ENCODE measurements at places on chromosomes 3 and 15.

- no peak for DNase-seq
These were observed 24.1 kb upstream of the MRPL3 start for GRCh38 chr3:131526801-131527347.

- no peak for DNase-seq
These were observed 270.9 kb upstream of the CCDC54 start for GRCh38 chr3:107106316-107106715.

GRCh38 chr3:64214381-64215018 is 10.8 kb downstream of the PRICKLE2 start:
- DNase-seq: no peak

DNA sequence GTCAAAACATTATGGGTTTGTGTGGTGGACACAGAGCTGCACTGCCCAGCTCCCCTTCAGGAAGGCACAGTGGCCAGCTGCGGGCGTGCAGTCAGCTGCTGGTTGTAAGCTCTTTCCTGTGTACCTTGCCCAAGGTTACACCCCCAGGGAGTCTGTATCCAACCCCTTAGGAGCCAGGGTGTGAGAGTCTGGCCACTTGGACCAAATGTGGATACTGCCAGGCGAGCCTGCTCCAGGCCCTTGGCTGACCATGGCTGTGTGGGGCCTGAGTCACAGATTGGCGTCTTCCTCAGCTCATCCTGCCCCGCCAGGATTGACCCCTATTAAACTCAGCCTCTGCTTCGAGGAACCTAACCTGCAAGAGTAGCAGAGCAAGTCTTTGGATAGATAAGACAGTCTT is 56.9 kb downstream of the ABHD5 start:
- no peak for DNase-seq

GRCh38 chr15:52200831-52201365 is 9.7 kb upstream of the GNB5 start:
- no peak for DNase-seq

- DNase-seq: no peak
These were observed 424.1 kb upstream of the THBS1 start for GRCh38 chr15:39156646-39157250.

DNA sequence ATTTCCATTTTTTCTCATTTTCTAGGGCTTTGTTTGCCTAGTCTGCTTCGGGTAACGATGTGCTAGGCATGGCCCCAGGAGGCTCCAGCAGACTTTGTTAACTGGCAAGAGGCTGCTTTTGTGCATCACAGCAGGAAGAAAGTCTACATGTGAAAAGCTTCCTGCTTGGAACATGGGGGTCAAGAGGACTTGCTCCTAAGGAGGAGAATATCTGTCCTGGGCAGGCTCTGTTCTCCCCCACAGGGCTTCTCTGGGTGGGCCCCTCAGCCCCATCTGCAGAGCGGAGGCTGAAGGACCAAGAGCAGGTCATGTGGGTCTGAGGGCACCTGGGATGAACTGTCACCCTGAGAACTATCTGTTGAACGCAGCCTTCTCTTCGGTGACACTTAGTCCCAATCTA is 94.7 kb downstream of the CCNL1 start:
- DNase-seq: no peak

GRCh38 chr3:120081719-120082118 is 12.5 kb downstream of the GSK3B start:
- DNase-seq: no peak
